ENCODE measurements at places on chromosomes 5 and 9.

DNA sequence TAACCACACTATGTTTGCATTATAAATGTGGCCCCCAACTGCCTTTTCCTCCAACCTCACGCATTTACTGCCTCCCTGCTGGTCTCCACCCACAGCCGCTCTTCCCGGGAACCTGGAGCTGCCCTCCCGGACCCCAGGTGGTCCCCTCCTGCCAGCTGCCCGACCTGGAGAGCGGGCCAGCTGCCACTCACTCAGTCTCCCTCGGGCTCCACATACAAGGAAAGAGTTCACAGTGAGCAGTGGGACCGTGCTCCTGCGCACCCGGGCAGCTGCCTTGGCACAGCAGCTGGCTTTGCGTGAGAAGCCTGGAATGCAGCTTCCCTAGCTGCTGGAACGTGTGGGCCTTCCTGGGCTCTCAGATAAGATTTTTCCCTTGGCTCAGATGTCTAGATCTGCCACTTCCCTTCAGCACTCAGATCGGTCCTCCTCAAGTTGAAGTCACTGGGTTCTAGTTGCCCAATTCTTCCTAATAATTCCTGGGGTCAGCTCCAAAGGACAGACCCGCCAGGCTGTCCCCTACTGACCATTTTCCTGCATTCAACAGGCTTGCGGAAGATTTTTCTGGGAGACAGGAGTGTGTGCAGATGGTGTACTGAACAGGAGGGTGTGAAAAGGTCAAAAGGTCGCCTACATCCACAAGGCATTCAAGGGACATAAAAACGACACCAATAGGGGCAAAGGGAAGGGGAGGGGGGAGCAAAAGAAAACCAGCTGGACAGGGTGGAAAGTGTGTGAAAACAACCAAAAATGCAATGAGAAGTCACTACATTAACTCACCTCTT, 69.1 kb downstream of the MYO10 start:
- no peak for DNase-seq

- no peak for DNase-seq
Observed at GRCh38 chr9:16241231-16241630, 629.2 kb downstream of the BNC2 start.

- no peak for DNase-seq
Observed at GRCh38 chr5:133627180-133627579, 14.8 kb upstream of the FSTL4 start.

DNA sequence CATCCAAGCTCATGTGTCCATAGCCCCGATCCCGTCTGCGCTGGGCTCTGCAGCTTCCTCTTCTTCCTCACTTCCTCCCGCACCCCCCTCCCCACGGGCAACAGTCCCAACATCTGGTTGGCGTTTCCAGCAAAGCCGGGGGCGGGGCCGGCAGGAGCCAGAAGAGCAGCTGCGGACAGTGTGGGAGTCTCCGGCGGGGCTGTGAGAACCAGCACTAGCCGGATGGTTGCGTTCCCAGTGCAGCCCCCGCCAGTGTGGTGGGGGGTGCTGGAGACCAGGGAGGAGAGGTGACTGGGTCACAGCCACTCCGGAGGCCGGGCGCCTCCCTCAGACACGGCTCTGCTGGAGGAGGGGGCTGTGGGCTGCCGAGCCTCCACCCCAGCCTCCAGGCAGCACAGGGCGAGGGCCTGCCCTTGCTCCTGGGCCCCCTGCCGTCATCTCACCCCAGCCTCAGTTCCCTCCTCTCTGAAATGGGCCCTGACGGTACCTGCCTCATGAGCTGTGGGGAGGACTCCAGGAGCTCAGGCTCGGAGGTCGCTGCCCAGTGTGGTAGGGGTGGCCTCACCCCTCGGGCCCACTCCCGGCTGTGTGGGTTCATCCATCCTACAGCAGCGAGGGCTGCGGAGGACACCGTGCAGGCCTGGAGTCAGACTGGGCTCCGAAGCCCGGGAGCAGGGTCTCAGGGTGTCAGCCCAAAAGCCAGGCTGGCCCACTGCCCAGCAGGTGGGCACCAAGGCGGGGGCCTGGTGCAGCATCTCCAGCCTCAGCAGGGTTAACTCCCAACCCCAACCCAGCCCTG, 41.5 kb upstream of the NOTCH1 start:
- peak; percentile 73 for DNase-seq

Measured in iPS DF 19.7 (cell line).